ENCODE measurements at places on chromosomes 12 and 14. TPM values are rescaled to one million over a fixed set of nuclear protein-coding genes. Genes with fewer than 3 reads are reported as not detected.

- no peak for DNase-seq
Observed at GRCh38 chr12:53046655-53047220, 3.1 kb upstream of the TNS2 start.

DNA sequence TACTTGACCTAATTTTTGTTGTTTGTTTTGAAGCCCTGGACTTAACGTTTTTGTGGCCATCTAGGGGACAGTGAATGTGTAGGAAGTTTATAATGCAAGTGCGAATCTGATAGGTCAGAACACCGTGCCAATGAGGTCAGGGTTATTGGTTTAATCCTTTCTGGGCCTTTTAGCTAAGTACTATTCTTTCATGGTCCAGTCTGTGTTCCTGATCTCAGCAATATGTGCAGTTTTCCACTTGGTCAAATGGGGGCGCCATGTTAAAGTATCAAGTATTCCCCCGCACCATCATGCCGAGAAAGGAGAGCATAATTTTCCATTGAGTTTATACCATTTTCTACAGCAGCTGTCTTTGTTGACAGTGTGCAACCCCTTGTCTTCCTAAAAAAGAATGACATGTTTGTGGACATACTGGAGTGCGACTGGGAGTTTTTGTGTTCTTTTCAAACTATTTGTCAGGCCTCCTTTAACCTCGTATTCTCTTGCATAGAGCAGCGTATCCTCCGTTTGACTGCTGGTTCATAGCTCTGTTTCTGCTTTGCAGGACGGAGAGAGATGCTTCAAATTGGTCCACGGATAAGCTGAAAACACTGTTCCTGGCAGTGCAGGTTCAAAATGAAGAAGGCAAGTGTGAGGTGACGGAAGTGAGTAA is 1.3 kb downstream of the AHSA1 start:
- DNase-seq = peak; percentile 41

- no peak for DNase-seq
Observed at GRCh38 chr14:95519699-95520098, 3.2 kb upstream of the SYNE3 start.

GRCh38 chr12:95594136-95594535 is 42.9 kb upstream of the USP44 start:
- no peak for DNase-seq

The SERPINA12 gene
- not detected for total RNA-seq

Data from K562 (cell line).